ENCODE measurements at places on chromosomes 5 and 9. TPM values are rescaled to one million over a fixed set of nuclear protein-coding genes. Genes with fewer than 3 reads are reported as not detected.

DNA sequence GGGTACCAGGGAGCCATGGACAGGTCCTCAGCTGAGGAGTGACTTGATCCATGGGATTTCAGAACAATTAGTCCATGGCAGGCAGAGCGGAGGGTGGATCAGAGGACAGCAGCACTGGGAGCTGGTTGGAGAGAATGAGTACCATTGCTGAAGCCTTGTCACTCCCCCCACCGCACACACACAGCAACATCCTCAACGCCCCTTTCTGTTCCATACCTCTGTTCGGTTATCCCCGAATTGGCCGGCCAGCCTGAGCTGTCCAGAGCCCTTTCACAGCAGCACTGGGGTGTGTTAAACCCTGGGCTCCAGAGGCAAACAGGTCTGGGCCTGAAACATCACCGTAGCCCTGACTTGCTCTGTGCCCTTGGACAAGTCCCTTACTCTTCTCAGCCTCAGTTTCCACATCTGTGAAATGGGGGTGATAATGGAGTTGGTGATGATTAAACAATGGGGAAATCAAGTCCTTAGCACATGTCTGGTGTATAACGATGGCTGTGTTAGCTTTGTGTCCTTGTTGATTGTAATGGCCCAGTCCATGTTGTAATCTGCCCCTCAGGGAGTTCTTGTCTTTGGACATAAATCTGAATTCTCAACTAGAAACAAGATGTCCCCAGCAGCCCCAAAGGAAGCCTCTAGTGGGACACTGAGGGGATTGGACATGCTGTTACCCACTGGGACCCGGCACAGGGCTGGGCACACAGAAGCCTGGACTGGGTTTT lies 16.9 kb downstream of the GSN start:
- H3K4me1 ChIP-seq, result peaks cover 92% of the 10 kb centered on the region
- no peak overlapping the region for H3K4me3 ChIP-seq

- no peaks in the 10 kb centered on the region for H3K36me3 ChIP-seq
- no peaks in the 10 kb centered on the region for H3K27me3 ChIP-seq
These were observed 368.3 kb upstream of the ST8SIA4 start for GRCh38 chr5:101271416-101271815.

The PRDM9 gene
- polyA plus RNA-seq, result not detected

- no peaks in the 10 kb centered on the region for H3K4me1 ChIP-seq
- no peak overlapping the region for H3K27ac ChIP-seq
- no peak for DNase-seq
- no peaks in the 10 kb centered on the region for H3K36me3 ChIP-seq
- H3K27me3 ChIP-seq, result no peaks in the 10 kb centered on the region
These were observed 29.9 kb upstream of the FSTL4 start for GRCh38 chr5:133642153-133642722.

DNA sequence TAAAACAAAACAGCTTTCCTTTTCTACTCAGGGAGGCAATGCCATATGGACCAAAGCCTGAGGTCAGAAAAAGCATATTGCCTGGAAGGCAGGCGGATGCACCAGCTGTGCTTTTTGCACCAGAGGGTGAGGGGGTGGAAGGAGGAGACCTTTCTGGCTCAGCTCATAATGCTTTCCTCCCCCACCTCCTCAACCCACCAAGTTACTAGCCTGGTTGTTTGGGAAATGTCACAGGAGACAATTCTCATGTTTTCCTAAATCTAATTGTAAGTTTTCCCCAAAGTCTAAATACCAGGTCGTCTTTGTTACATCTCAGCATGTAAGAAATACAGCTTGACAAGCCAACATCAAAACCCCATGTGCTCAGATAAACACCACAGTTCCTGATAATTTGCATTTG lies 72.6 kb upstream of the DMRTA1 start:
- H3K4me3 ChIP-seq, result no peak overlapping the region
- no peaks in the 10 kb centered on the region for H3K27me3 ChIP-seq
- DNase-seq, result no peak
- no peaks in the 10 kb centered on the region for H3K36me3 ChIP-seq
- H3K27ac ChIP-seq, result no peak overlapping the region

The TAF11L5 gene
- not detected for polyA plus RNA-seq

DNA sequence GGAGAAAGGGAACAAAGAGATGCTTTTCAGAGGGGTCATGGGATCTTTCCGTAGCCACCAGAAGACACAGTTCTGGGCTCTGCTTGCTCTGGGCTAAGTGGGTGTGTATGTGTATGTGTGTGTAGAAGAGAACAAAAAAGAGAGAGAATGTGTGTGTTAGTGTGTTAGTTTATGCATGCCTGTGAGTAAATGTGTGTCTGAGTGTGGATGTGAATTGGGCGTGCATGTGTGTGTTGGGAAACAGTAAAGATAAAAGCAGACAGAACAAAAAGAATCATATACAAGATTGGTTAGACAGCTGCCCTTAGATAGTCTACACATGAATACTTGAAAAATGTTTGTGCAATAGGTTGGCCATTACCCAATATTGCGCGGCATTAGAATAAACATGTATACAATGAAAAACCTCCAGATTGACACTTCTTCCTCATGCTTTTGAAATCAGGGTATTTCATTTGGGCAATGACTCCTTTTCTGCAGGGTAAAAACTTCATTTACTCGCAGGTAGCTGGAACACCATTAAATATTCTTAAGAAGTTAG lies 36.5 kb upstream of the HSPA9 start:
- H3K4me3 ChIP-seq, result peak overlapping the region; percentile 35
- peak; percentile 32 for DNase-seq
- peak overlapping the region; percentile 43 for H3K27ac ChIP-seq
- no peaks in the 10 kb centered on the region for H3K36me3 ChIP-seq
- H3K4me1 ChIP-seq, result peaks cover 18% of the 10 kb centered on the region

DNA sequence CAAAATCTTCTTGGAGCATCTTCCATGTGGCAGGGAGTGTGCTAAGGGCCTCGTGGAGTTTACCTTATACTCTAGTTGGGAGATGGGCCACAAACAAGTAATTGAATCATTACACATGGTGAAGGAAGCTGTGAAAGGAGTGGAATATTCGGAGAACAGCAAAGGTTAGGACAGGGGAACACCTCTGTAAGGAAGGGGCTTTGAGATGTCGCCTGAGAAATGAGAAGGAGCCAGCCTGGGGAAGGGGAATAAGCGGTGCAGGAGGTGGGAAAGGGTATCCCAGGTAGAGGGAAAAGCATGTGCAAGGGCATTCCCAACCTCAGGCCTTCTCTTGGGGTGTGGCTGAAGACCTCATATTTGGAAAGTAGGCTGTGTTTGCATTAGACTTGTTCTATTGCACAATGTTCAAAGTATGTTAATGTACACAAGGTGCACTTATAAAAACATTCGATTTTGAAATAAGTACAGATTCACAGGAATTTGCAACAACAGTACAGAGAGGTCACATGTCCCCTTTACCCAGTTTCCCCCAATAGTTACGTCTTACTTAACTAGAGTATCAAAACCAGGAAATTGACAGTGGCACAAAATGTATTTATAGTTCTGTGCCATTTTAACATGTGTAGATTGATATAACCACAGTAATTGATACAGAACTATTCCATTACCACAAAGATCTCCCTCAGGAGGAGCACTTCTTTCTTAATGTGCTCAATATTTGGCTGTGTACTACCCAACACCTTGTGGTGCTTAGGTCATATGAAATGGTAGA lies 2.4 kb upstream of the STOM start:
- no peaks in the 10 kb centered on the region for H3K36me3 ChIP-seq
- H3K4me1 ChIP-seq, result peaks cover 36% of the 10 kb centered on the region
- H3K27ac ChIP-seq, result no peak overlapping the region
- no peak for DNase-seq

The GPR107 gene
- polyA plus RNA-seq, result 6.0 TPM

The ATP6V1G1 gene
- polyA plus RNA-seq, result 226 TPM

DNA sequence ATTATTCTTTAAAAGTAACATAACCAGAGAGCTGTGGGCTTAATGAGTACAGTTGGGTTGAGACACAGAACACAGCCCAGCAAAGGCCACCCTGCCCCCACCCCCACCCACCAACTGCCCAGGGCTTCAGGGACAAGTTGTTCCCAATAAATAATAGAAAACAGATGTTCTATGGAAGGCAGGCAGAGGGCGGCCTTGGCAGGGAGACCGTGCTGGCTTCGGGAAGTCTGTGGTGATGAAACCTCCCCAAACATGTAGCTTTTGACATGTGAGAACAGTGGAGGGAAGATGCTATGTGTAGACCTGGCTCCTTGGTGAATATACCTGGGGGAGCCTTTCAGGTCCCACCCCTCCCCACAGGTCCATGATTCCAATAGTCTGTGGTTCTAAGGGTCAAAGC lies 10.0 kb downstream of the TRAF1 start:
- no peaks in the 10 kb centered on the region for H3K4me1 ChIP-seq
- no peak overlapping the region for H3K4me3 ChIP-seq
- H3K36me3 ChIP-seq, result no peaks in the 10 kb centered on the region
- DNase-seq, result peak; percentile 48

The FAM120A gene
- 80.9 TPM for polyA plus RNA-seq

DNA sequence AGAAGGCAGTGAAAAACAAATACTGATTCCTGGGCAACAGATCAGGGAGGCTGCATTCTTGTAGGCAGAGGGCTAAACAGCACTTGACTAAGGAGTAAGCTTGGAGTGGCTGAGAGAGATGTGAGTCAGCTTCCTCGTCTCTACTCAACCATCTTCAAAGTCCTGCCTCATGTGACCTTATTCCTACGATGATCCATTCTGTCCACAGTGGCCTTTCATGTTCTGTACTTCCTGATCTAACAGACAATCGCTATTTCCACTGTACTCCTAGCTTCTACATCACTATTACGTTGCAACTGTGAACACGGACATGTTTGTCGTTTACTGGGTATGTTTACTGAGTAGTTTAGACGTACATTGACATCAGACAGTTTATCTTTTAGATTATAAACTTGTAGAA lies 365.4 kb downstream of the ARL15 start:
- DNase-seq, result no peak
- H3K27ac ChIP-seq, result no peak overlapping the region
- peaks cover 30% of the 10 kb centered on the region for H3K4me1 ChIP-seq
- H3K4me3 ChIP-seq, result no peak overlapping the region
- H3K27me3 ChIP-seq, result no peaks in the 10 kb centered on the region
- no peaks in the 10 kb centered on the region for H3K36me3 ChIP-seq

DNA sequence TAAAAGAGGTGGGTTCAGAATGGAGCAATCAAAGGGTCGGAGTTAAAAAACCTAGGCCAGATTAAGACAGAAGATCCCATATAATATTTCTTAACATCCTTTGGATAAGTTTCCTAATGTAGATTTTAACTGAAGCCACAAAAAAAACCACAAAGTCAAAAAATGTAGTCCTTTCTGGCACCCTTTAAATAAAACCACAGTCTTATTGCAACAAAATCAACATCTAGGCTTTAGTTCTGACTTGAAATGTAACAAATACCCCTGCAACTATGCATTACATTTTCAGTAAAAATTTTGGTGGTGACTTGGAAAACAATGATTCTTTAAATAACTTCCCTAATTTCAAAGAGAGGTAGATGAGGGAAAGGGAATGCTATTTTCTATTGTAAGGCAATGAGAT lies 109.2 kb downstream of the PSAT1 start:
- DNase-seq, result no peak
- H3K27me3 ChIP-seq, result no peaks in the 10 kb centered on the region
- no peak overlapping the region for H3K27ac ChIP-seq
- peaks cover 11% of the 10 kb centered on the region for H3K4me1 ChIP-seq

GRCh38 chr9:24439456-24439855 lies 106.2 kb downstream of the IZUMO3 start:
- no peaks in the 10 kb centered on the region for H3K4me1 ChIP-seq
- no peak overlapping the region for H3K4me3 ChIP-seq
- no peak overlapping the region for H3K27ac ChIP-seq
- no peaks in the 10 kb centered on the region for H3K27me3 ChIP-seq
- H3K36me3 ChIP-seq, result no peaks in the 10 kb centered on the region

DNA sequence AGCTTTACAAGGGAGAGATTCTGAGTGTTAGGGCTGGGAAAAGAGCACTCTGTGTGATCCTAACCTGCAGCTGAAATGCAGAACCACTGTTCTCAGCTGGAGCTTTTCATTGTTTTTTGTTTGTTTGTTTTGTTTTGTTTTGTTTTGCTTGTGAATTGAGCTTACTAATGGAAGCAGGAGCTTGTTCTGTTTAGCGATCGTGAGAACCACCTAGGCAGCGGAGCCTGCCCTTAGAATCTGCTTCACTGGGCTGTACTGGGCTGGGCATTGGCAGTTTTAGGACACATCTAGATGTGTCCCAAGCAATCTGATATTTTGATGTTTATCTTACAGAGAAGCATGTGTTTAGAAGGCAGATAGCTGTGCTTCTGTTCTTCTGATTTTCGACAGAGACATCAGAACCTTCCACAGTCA lies 14.3 kb downstream of the SYK start:
- DNase-seq, result no peak
- peaks cover 18% of the 10 kb centered on the region for H3K36me3 ChIP-seq
- H3K27me3 ChIP-seq, result no peaks in the 10 kb centered on the region
- no peak overlapping the region for H3K4me3 ChIP-seq

GRCh38 chr5:136811086-136811485 lies 445.7 kb upstream of the TRPC7 start:
- no peak for DNase-seq
- no peaks in the 10 kb centered on the region for H3K27me3 ChIP-seq
- H3K4me1 ChIP-seq, result no peaks in the 10 kb centered on the region

- H3K27ac ChIP-seq, result peak within 1 kb of the TSS; percentile 65
- H3K36me3 ChIP-seq, result no peaks in the 10 kb centered on the region
- H3K4me1 ChIP-seq, result peaks cover 42% of the 10 kb centered on the region
- peaks cover 2% of the 10 kb centered on the region for H3K27me3 ChIP-seq
- peak; percentile 31 for DNase-seq
- H3K4me3 ChIP-seq, result peak within 1 kb of the TSS; percentile 85
These were observed at the start of gene SLC12A7 for GRCh38 chr5:1111727-1112289. SLC12A7 (minus strand) TSS chr5:1112063; CDS start chr5:1111991, 72 bp downstream.

- no peak for DNase-seq
- H3K36me3 ChIP-seq, result peaks cover 89% of the 10 kb centered on the region
- H3K27ac ChIP-seq, result no peak overlapping the region
- peaks cover 13% of the 10 kb centered on the region for H3K4me1 ChIP-seq
- no peak overlapping the region for H3K4me3 ChIP-seq
- no peaks in the 10 kb centered on the region for H3K27me3 ChIP-seq
These were observed 29.7 kb downstream of the SH3GLB2 start for GRCh38 chr9:128998462-128998861.

The UGT3A1 gene
- not detected for polyA plus RNA-seq

The ESM1 gene
- not detected for polyA plus RNA-seq

GRCh38 chr5:148559461-148559860 lies 94.9 kb downstream of the HTR4 start:
- H3K27ac ChIP-seq, result no peak overlapping the region
- DNase-seq, result no peak
- H3K4me1 ChIP-seq, result no peaks in the 10 kb centered on the region
- H3K27me3 ChIP-seq, result no peaks in the 10 kb centered on the region

The PCDHB3 gene
- not detected for polyA plus RNA-seq

DNA sequence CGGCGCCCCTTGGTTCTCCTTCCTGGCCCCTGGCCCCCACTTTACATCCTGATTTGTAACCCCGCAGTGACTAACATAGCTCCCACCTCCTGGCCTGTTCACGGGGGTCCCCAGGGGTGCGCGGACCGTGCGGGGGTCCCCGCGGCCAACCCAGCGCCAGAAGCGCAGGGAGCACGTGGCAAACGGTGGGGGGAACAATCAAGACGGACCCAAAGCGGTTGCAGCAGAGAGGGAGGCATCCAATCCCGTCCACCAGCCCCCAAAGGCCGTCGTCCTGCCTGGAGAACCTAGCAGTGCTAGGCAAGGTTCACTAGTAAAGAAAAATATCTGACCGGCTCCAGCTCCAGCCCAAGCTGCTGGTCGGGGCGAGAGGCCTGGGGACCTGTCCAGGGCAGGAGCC lies 201.5 kb downstream of the AUH start:
- peaks cover 41% of the 10 kb centered on the region for H3K4me1 ChIP-seq
- no peak overlapping the region for H3K27ac ChIP-seq
- no peaks in the 10 kb centered on the region for H3K27me3 ChIP-seq
- no peaks in the 10 kb centered on the region for H3K36me3 ChIP-seq
